ENCODE measurements at places on chromosomes 7 and 10.

DNA sequence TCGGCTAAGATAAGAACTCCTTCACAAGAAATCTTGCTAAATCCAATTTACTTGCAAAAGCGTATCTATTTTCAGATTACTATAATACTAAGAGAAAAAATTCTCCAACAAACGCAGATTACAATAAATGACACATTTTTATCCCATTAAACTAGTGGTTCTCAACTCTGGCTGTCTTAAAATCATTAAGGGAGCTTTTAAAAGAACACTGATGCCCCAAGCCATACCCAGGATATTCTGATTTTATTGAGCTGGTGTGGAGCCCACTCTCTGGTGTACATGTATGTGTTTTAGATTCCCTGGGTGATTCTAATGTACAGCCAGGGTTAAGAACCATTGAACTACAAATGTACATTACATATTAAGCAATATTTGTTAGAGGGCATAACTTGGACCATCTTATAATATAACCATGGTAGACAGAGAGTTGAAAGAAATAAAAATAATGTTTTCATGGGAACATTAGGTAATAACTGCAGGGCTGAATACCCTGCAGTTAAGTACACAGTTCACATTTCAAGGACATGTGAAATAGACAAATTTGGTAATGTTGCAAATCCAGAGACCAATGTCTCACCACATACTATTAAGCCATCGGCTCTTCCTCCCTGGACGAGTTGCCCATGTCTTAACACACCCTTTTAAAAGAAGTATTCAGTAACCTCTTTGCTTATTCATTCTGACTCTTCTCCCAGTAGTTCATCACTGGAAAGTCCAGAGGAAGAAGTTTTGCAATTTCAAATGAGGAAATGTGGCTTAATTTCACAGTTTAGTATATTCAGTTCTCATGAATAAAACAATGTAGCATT lies 6.2 kb downstream of the GSAP start:
- no peak for DNase-seq

DNA sequence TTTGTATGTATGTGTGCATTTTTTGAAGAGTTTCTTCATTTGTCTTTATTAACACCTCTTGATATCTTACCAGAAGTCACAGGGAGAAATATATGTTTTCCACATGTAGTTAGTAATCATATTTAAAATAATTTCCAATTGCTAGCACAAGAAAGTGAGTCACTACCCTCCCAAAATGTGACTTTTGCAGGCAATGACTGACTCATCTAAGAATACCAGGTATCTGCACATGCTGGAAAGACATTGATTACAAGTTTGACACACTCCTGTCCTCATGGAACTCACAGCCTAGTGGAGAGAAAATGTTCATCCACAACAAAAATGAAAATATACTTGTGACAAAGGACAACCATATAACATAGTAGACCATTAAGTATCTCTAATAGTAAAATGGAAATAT lies 82.9 kb downstream of the SEMA3D start:
- peak; percentile 4 for DNase-seq

DNA sequence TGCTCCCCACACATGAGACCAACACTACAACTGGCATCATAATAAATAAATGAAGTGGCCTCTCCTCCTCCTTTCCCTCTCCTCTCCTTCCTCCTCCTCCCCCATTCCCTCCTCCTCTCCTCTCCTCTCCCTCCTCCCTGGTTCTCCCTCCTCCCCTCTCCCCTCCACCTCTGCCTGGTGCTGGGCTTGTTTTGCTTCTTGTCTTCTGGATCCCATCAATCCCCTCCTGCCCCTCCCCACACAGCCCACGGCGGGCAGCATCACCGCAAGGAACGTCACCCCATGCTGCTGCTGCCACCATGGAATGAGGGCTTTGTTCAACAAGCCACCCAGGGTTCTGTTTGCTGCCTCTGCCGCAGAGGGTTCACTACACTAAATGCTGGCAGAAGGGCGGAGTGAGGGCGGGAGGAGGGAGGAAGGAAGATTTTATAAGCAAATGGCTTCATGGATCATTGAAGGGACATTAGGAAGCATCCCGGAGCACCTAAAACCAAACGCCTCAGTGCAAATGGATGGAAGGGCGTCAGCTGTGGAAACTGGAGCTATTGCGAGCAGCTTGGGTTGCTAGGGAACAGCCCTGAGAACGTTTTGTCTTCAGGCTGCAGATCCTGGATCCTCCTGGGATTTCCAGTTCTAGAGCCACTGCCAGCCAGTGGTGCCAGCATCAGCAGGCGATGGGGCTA lies 379.7 kb upstream of the ZMIZ1 start:
- DNase-seq = peak; percentile 36

- DNase-seq = no peak
Measured at GRCh38 chr10:11824825-11825224, 1.7 kb downstream of the PROSER2 start.

DNA sequence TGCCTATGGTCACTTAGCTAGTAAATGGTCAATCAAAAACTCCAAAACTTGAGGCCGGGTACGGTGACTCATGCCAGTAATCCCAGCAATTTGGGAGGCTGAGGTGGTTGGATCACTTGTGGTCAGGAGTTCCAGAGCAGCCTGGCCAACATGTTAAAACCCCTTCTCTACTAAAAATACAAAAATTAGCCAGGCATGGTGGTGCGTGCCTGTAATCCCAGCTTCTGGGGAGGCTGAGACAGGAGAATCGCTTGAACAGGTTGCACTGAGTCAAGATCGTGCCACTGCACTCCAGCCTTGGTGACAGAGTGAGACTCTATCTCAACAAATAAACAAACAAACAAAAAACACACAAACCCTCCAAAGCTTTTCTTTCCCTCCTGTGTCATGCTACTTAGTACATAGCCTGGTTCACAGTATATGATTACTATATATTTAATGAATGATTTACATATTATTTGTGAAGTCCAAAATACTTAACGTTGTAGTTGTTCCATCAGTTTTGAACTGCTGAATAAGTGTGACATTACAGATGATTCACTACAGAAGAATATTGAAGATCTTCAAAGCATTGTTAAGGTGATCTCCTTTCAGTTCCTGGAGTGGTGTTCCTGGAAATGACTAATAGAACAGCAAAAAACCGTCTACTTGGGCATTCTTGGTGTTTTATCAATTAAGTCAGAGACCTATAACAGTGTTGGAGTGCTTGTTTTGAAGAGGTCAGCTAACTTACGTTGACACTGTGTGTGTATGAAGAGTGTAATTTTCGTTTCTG lies 72.9 kb downstream of the ADK start:
- no peak for DNase-seq

DNA sequence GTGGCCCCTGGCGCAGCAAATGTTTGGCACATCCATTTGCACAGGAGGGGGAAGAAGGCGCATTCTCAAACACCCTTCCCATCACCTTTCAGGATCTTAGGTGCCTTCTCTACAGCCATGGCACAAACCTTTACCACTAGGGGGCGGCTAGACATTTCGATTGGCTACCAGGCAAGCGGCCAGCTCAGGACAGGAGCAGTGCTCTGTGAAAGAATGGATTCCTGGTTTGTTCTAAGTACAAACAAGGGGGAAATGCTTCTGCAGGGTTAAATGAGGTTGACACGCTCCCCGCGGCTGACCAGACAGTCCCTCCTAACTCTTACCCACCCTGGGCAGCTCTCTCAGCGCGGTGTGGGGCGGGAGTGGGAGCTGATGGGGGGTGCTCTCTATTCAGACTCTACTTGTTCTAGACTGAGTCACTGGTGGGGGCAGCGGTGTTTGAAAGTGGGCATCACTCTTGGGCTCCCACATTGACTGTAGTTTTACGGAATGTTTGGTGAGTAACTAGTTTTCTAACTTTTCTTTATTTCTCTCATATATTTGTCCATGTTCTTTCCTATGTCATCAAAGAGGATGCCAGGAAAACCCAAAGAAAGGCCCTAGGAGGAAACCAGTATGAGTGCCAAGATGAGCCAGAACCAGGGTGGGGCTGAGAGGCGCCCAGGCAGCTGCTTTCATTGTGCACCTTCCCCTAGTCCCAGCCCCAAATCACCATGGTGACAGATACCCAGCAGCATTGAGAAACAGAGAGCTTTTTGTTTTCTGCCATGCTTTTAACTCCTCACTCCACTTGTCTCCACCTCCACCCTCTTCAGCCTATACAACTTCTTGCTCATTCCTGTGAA lies 61.4 kb upstream of the GPR158 start:
- DNase-seq = peak; percentile 88

- no peak for DNase-seq
Measured at GRCh38 chr7:884191-885003, 8.0 kb downstream of the GET4 start.

GRCh38 chr10:36602374-36602773 lies 523.0 kb upstream of the ANKRD30A start:
- DNase-seq = no peak

GRCh38 chr7:77415823-77416620 lies at the start of gene GSAP:
Gene GSAP, minus strand, starts transcription at chr7:77416349. Its CDS starts 28 bp downstream, at chr7:77416321.
- DNase-seq = peak; percentile 46

GRCh38 chr7:84363741-84364140 lies 169.2 kb upstream of the SEMA3A start:
- DNase-seq = no peak

DNA sequence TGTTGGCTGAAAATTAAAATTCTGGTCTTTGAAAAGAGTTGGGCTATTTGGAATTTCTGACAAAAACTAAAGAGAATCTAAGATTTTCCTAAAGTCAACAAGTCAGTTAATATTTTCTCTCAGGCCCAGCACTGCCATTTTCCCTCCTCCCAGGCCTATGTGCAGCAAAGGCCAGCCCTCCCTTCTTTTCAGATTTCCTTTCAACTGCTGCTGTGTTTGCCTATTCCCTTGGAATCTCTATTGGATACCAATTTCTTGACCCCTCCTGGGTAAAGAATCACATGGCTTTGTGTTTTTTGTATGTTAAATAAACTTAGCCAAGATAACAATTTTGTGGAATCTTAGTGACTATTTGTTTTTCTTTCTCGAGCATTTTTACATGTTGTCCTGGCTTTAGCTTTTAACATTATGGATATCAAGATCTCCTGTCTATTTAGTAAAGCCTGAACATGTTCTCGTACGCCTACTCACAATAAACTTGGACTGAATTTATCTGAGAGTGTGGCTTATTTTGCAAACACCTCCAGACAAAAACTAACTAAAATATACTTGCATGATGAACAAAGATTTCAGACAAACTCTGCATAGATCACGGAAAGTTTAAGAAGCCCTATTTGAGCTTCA lies 19.9 kb downstream of the MACC1 start:
- DNase-seq = no peak

All from NCI-H82 (cell line).